NCI-H187 treated with DMSO at 0.1 percent for 48 hours (cell line): ENCODE measurements at places on chromosomes 7 and 10.

- no peak for DNase-seq
Observed at GRCh38 chr10:27207350-27207749, 33.2 kb downstream of the ACBD5 start.

GRCh38 chr10:31650010-31650409, 278.6 kb downstream of the ARHGAP12 start:
- DNase-seq, result no peak

GRCh38 chr7:69457595-69458504, 140.4 kb upstream of the AUTS2 start:
- no peak for DNase-seq

DNA sequence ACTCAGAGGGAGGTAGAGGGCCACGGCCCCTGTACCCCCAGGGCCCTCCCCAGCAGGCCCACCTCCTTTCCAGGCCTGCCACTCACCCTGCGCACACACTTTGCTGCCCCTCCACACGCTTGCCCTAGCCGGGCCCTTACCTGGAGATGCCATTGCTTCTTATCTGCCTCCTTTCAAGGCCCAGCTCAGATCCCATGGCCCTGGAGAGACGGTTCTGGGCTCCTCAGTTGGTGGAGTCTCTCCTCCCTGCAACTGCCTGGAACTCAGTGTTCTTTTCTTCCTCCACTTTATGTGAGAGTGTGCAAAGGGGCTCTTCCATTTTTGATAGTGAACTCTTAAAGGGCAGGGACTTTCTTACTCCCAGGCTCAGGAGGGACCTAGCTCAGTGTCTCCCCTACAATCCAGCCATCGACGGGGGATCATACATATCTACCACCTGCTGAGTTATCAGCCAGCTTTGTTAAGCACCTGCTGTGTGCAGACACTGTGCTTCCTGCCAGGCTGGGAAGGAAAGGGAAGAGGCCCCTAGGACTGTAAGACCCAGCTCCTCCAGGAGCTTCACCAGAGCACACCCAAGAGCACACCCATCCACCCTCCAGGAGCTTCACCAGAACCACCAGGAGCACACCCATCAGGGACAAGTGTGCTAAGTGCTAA, 89.3 kb upstream of the MACROH2A2 start:
- no peak for DNase-seq

- no peak for DNase-seq
Observed at GRCh38 chr7:98800996-98801395, 68.8 kb downstream of the TMEM130 start.

GRCh38 chr7:43761938-43762692, 3.6 kb downstream of the BLVRA start:
- no peak for DNase-seq

DNA sequence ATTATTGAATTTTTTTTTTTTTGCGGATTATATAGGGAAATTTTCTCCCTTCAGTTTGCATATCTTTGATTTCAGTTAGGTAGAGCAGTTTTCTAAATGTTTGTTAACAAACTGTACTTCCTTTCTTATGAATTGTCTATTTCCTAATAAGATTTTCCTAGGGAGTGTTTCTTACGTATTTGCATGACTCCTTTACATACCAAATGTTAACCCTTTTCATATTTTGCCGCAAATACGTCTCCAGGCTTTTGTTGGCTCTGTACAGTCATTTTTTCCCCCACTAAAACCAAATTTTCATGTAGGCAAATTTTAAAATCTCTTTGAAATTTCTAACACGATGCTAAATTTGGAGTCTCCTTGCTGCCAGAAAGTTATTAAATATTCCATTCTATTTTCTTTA, 1.9 kb upstream of the FRAT2 start:
- no peak for DNase-seq

- DNase-seq, result no peak
Observed at GRCh38 chr10:82319074-82319473, 444.1 kb downstream of the NRG3 start.
